ENCODE measurements at places on chromosomes 5 and 9.

- no peak for DNase-seq
These were observed 73.8 kb downstream of the HCN1 start for GRCh38 chr5:45622365-45622764.

DNA sequence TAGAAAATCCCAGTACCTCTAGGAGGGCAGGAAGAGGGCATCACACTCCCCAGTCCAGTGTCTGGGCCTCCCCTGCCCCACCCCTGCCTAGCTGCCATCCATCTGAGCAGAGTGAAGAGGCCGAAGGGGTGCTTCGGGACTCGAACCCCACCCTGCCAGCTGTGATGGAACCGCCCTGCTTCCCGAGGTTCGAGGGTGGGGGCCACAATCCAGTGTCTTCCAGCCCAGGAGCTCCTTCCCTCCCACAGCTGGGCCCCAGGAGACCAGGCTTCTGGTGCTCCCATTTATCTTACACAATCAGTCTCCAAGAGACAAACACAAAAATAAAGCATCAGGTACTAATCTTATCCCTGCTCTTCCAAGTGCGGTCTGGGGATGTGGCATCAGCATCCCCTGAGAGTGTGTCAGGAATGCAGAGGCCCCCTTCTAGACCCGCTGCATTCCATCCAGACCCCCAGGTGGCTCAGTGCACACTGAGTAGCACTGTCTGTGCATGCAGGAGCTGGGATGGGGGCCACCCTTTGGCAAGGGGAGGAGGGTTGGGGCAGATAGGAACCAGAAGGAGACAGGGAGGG lies 122.8 kb upstream of the TBC1D2 start:
- DNase-seq: no peak

GRCh38 chr5:33556330-33557328 lies 115.9 kb downstream of the TARS1 start:
- no peak for DNase-seq

GRCh38 chr5:142378737-142379634 lies 54.2 kb upstream of the SPRY4 start:
- no peak for DNase-seq

- no peak for DNase-seq
These were observed 9.1 kb downstream of the PDE6A start for GRCh38 chr5:149935431-149935901.

DNA sequence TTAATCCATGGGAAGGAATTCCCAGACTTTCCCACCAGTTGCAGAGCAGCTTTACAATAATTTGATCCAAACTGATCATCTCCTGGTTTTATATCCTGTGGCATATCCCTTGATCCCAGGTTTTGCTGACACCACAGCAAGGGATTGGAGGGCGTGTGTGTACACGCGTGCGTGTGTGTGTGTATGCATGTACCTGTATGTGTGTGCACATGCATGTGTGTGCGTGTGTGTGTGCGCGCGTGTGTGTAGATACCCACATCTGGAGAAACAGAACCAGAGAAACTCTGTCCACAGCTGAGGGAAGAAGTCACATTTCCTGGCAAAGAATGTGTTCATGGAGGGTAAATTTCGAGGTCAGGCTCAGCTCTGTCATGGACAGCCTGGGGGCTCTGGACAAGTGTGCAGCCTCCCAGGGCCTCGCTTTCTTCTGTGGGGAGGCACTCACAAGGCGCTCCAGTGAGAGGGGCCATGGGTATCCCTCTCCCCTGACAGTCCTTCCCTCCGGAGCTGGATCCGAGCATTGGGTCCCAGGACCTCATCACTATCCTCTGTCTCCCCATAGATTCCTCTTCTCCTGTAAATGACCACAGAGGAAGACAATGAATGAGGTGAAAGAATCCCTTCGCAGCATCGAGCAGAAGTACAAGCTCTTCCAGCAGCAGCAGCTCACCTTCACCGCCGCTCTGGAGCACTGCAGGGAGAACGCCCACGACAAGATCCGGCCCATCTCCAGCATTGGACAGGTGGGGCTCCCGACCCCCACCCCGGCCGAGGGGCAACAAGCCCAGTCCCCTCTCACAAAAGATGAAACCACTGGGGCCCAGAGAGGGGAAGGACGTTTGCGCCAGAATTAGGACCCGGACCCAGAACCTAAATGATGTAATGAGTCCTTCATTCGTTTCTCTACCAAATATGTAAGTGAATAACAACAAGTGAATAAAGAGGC lies 4.9 kb downstream of the SPACA9 start:
- DNase-seq: no peak

GRCh38 chr5:77235846-77236721 lies 25.6 kb downstream of the PDE8B start:
- no peak for DNase-seq

- no peak for DNase-seq
These were observed 17.5 kb upstream of the NREP start for GRCh38 chr5:111774525-111774924.

- DNase-seq: no peak
These were observed 1.1 kb upstream of the PFDN1 start for GRCh38 chr5:140303966-140304365.

- DNase-seq: no peak
These were observed 15.5 kb downstream of the ATOX1 start for GRCh38 chr5:151742870-151743294.

- no peak for DNase-seq
These were observed 7.9 kb upstream of the INSYN2B start for GRCh38 chr5:169988206-169988605.

GRCh38 chr9:136093995-136094881 lies 851 bp downstream of the NACC2 start:
- no peak for DNase-seq

- no peak for DNase-seq
These were observed 59.7 kb downstream of the MFAP3 start for GRCh38 chr5:154098465-154098864.
